ENCODE measurements at places on chromosomes 1 and 21.

GRCh38 chr1:216123446-216124191, 299.6 kb downstream of the USH2A start:
- no peak for DNase-seq

DNA sequence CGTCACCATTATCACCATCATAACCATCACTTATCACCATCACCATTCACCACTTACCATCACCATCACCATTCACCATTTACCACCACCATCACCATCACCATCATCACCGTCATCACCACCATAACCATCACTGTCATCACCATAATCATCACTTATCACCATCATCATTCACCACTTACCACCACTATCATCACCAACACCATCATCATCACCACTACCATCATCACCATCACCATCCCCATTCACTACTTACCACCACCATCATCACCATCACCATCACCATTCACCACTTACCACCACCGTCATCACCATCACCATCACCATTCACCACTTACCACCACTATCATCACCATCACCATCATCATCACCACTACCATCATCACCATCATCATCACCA, 151.8 kb downstream of the CAMTA1 start:
- DNase-seq, result no peak

- DNase-seq, result no peak
These were observed 252.4 kb upstream of the DUSP10 start for GRCh38 chr1:221994274-221994698.

DNA sequence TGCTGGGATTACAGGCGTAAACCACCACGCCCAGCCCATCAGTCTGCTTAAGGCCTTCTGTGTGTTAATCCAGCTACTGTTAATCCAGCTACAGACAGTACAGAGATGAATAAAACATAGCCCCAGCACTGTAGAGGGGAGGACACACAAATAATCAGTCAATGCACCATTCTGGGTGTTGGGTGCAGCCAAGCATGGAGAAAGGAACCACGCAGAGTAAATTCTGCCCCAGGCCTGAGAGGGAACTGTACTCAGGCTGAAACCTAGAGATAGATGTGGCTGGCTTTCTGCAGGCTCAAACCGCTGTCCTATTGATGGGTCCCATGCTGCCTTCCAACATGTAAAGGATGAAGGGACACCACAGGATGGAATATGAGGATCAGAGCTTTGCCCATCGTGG, 136.8 kb upstream of the IGSF21 start:
- DNase-seq, result no peak

- DNase-seq, result no peak
These were observed 29.2 kb upstream of the PLCH2 start for GRCh38 chr1:2446861-2447260.

GRCh38 chr1:35888255-35888654, 5.2 kb downstream of the AGO1 start:
- DNase-seq, result no peak

DNA sequence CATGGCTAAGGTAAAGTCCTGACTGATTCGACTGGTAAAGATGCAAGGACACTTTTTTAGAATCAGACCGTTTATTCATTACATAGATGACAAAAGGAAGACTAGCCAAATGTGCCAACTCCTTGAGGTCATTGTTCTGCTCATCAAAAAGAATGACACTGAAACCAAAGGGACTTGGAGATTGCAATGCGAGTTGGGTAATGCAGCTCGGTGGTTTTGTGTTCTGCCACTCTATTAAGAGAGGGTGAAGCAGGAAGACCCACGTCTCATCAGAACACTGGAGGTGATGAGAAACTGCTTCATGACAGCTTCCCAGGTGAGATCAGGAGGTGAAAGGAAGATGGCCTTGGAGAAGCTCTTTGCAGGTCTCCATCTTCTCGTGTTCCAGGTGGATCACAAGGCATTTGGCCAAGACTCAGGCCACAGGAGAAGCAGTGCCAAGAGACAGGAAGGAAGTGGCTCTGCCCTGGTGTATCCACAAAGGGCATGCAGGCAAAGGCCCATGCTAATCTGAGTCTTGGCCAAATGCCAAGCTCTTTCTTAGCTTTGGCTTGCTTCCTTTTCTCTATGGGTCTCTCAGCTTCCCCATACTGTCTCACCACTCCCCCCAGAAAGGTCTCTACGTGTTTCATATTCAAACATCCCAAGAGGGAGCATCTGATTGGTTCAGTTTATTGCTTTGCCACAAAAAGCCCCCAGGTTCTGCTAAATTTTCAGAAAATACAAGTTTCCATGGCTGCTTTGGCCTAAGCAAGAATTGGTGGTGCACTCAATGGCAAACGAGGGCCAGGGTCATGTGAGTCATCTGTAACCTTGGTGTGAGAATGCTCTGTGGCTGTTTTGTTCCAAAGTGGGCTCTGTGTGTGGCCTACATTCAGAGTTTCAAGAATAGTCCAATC, 5.7 kb upstream of the CCT8 start:
- no peak for DNase-seq
